Immature natural killer cell (primary cell): ENCODE measurements at places on chromosomes 2 and 18. TPM values are rescaled to one million over a fixed set of nuclear protein-coding genes. Genes with fewer than 3 reads are reported as not detected.
A peak's percentile ranks its signal among the peaks of the same experiment; 100 is the strongest.

ADRA2B gene
- polyA plus RNA-seq, result not detected

AQP4 gene
- not detected for polyA plus RNA-seq

SPP2 gene
- polyA plus RNA-seq, result not detected

ANKRD30B gene
- polyA plus RNA-seq, result not detected

- peak overlapping the region; percentile 28 for H3K27ac ChIP-seq
- no peaks in the 10 kb centered on the region for H3K36me3 ChIP-seq
- peaks cover 53% of the 10 kb centered on the region for H3K27me3 ChIP-seq
- DNase-seq, result peak; percentile 9
- peaks cover 33% of the 10 kb centered on the region for H3K4me1 ChIP-seq
- H3K4me3 ChIP-seq, result peak overlapping the region; percentile 84
Observed at GRCh38 chr2:70887550-70888246, 48.0 kb upstream of the ATP6V1B1 start.

TCF23 gene
- polyA plus RNA-seq, result not detected

ALPI gene
- polyA plus RNA-seq, result not detected

DNA sequence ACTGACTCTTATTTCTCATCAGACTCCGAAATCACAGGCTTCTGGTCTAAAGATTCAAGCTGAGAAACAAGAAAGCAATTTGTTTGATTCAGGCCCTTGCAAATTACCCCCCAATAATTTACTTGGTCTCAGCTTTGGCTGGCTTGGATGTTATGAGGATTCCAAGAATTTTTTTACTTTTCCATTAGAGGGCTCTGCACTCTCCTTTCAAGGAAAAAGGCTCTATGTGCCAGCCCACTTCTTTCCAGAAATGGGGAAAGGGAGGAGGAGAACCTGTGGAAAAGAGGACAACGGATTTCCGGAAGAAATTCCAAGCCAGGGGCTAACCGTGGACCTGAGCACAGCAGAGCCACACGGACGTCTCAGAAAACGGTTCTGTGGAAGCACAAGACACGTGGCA is 44.4 kb downstream of the BCL11A start:
- H3K27ac ChIP-seq, result no peak overlapping the region
- H3K4me3 ChIP-seq, result no peak overlapping the region
- DNase-seq, result no peak
- no peaks in the 10 kb centered on the region for H3K36me3 ChIP-seq
- peaks cover 4% of the 10 kb centered on the region for H3K27me3 ChIP-seq

- no peak overlapping the region for H3K4me3 ChIP-seq
- H3K4me1 ChIP-seq, result peaks cover 5% of the 10 kb centered on the region
- DNase-seq, result no peak
- H3K27me3 ChIP-seq, result peaks cover 3% of the 10 kb centered on the region
- H3K36me3 ChIP-seq, result no peaks in the 10 kb centered on the region
Observed at GRCh38 chr18:48729404-48729803, 190.6 kb downstream of the CTIF start.

DNA sequence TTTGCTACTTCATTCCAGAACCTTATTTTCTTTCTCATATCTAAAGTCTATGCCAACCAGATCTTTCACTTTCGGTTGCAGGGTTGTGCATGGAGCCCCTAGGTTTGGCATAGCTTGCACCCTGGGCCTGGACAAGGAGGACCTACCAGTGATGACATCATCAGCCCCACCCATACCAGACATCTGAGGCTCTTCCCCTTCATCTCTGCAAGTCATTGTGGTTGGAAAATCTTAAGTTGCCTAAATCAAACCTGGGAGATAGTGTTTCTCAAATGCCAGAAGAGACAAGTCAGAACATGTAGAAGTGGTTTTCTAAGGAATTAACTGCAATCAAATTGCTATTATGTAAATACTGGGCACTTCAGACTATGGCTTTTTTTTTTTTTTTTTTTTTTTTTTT is 363.3 kb downstream of the ZNF516 start:
- H3K4me1 ChIP-seq, result no peaks in the 10 kb centered on the region
- H3K36me3 ChIP-seq, result peaks cover 3% of the 10 kb centered on the region
- H3K4me3 ChIP-seq, result no peak overlapping the region
- H3K27me3 ChIP-seq, result no peaks in the 10 kb centered on the region
- no peak for DNase-seq

GAL3ST2 gene
- not detected for polyA plus RNA-seq

SCN7A gene
- not detected for polyA plus RNA-seq

- H3K27ac ChIP-seq, result no peak overlapping the region
- peaks cover under 1% of the 10 kb centered on the region for H3K27me3 ChIP-seq
- no peak overlapping the region for H3K4me3 ChIP-seq
- peaks cover 3% of the 10 kb centered on the region for H3K4me1 ChIP-seq
- no peak for DNase-seq
Observed at GRCh38 chr2:168884975-168885374, 5.3 kb downstream of the SPC25 start.

COL4A3 gene
- polyA plus RNA-seq, result not detected

GULP1 gene
- polyA plus RNA-seq, result not detected

DSC3 gene
- polyA plus RNA-seq, result not detected

AQP12A gene
- not detected for polyA plus RNA-seq

DNA sequence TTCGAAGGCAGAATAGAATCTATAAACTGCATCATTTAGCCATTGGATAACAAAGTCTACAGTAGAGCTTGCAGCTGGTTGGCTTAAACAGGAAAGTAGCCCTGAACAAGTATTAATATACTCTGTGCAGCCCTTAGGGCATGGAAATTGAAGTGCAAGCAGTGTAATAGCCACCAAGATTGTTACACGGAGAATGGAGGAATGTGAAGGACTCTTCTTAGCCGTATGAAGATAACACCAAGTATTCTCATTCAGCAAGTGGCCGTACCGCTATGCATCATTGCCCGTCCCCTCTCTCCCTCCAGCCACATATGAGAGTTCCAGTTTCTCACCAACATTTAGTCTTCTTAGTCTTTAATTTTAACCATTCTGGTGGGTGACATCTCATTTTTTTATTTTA is 40.5 kb downstream of the ANKRD12 start:
- H3K36me3 ChIP-seq, result no peaks in the 10 kb centered on the region
- peaks cover 5% of the 10 kb centered on the region for H3K27me3 ChIP-seq
- no peak overlapping the region for H3K4me3 ChIP-seq
- H3K27ac ChIP-seq, result no peak overlapping the region
- no peak for DNase-seq

DNA sequence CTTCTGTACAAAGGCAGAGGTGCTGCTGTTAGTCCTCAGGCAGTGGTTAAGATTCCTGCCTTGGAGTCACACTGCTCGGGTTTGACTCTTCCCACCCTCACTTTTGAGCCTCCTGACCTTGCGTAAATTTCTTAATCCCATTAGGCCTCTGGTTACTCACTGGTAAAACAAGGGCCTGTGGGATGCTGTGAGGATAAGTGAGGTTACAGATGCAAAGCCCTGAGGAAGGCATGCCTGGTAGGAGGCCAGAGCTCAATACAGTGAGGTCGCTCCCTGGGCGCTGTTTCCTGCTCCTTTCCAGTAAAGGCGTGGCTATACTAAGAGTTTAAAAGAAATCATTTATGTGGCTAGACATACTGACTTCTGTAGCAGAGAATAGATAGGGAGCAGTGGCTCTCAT is 127.5 kb upstream of the TMEM200C start:
- no peak overlapping the region for H3K27ac ChIP-seq
- H3K4me3 ChIP-seq, result no peak overlapping the region
- DNase-seq, result no peak
- H3K4me1 ChIP-seq, result peaks cover 36% of the 10 kb centered on the region
- peaks cover 10% of the 10 kb centered on the region for H3K27me3 ChIP-seq

GRCh38 chr2:56682397-56682760 is 498.6 kb downstream of the CCDC85A start:
- no peak overlapping the region for H3K27ac ChIP-seq
- no peaks in the 10 kb centered on the region for H3K4me1 ChIP-seq
- no peak for DNase-seq

DNA sequence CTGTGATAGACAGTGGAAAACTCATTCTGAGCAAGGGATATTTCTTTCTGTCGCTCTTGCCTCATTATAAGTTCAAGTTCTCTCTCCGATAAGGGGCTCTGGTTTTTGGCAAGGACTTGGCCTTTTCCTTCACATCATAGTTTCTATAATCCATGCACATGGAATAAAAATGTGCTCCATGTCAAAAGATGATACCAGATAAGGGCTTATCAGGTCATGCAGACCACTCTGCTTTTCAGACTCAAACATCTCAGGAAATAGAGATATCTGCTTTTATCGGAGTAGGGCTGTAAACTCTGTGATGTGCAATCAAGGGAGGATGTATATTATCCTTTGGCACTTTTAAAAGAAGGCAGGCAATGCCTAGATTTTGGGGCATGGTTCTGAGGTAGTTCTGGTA is 45.0 kb upstream of the DARS1 start:
- H3K27ac ChIP-seq, result no peak overlapping the region
- H3K4me3 ChIP-seq, result no peak overlapping the region
- peaks cover 5% of the 10 kb centered on the region for H3K4me1 ChIP-seq
- H3K27me3 ChIP-seq, result peaks cover 2% of the 10 kb centered on the region
- no peaks in the 10 kb centered on the region for H3K36me3 ChIP-seq

RBM44 gene
- not detected for polyA plus RNA-seq

DNA sequence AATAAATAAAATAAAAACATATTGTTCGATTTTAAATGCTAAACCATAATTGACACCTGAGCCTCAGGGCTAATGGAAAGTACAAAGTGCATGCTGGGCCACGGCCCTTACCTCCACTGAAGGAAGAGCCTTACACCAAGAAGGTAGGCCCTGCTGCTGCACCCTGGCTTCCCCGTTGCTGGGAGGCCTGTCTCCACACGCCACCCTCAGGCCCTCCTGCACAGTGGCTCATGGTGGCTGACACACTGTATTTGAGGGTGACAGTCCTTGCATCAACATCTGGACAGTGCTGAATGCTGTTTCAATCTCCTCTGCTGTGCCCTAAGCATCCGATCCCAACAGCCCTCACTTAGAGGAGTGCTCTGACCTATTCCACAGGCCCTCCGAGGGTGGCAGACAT is 39.3 kb upstream of the EDAR start:
- peaks cover 8% of the 10 kb centered on the region for H3K27me3 ChIP-seq
- H3K4me1 ChIP-seq, result peaks cover 26% of the 10 kb centered on the region
- no peak overlapping the region for H3K27ac ChIP-seq
- no peaks in the 10 kb centered on the region for H3K36me3 ChIP-seq
- no peak overlapping the region for H3K4me3 ChIP-seq

DNA sequence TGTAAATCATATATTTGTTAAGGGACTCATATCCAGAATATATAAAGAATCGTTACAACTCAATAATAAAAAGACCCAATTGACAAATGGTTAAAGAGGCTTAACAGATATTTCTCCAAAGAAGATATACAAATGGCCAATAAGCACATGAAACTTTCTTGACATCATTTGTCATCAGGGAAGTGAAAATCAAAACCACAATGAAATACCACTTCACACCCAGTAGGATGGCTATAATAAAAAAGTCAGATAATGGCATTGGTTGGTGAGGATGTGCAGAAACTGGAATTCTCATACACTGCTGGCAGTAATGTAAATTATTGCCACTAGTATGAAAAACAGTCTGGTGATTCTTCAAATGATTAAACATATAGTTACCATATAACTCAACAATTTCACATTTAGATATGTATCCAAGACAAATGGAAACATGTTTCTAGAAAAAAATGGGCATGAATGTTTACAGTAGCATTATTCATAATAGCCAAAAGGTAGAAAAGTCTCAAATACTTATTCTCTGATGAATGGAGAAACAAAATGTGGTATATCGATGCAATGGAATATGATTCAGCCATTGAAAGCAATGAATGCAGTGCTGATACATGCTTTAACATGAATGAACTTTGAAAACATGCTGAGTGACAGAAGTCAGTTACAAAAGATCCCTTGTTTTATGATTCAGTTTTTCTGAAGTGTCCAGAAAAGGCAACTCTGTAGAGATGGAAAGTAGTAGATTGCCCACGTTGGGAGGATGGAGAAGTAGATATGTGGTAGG is 304.6 kb upstream of the ZEB2 start:
- peaks cover 2% of the 10 kb centered on the region for H3K27me3 ChIP-seq
- no peak for DNase-seq
- no peak overlapping the region for H3K4me3 ChIP-seq
- peaks cover 8% of the 10 kb centered on the region for H3K36me3 ChIP-seq
- H3K27ac ChIP-seq, result no peak overlapping the region
- no peaks in the 10 kb centered on the region for H3K4me1 ChIP-seq

DNA sequence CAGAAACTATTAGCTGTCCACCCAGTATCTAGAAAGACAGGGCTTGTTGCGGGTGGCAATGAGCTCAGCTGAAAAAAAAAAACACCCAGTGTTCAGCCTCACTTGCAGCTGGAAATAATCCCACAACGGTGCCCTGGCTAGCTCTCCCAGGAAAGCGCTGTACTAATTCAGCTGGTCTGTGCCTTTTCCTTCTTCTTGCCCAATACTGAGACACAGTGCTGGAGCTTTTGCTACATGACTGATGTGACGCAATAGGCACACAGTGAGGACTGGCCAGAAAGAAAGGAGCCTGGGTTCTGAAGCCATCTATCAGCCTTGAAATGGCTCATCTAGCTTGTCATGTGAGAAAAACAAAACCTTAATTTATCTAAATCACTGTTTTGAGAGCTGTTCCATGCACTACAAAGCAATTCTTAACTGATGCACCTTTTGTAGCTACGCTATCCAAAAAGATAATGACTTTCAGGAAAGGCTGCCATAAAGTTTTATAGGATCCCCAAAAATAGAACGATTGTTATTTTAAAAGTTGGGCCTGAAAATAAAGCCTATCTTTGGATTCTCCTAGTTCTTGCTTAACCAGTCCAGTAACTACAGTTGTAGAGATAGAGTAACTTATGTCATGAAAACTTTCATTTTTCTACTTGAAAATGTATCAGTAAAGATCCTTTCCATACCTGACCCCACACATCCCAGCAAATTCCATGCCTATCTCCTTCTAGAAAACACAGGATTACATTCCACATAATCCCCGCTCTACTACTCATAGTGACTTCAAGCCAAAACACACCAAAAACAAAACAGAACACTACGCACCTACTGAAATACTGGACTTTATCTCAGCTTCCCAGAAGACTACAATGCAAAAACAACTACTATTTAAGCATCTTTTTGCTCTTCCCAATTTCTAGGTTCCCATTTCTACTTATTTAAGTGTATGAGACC is 15.9 kb downstream of the KIDINS220 start:
- no peaks in the 10 kb centered on the region for H3K27me3 ChIP-seq
- no peak overlapping the region for H3K4me3 ChIP-seq
- H3K36me3 ChIP-seq, result peaks cover 12% of the 10 kb centered on the region

DNA sequence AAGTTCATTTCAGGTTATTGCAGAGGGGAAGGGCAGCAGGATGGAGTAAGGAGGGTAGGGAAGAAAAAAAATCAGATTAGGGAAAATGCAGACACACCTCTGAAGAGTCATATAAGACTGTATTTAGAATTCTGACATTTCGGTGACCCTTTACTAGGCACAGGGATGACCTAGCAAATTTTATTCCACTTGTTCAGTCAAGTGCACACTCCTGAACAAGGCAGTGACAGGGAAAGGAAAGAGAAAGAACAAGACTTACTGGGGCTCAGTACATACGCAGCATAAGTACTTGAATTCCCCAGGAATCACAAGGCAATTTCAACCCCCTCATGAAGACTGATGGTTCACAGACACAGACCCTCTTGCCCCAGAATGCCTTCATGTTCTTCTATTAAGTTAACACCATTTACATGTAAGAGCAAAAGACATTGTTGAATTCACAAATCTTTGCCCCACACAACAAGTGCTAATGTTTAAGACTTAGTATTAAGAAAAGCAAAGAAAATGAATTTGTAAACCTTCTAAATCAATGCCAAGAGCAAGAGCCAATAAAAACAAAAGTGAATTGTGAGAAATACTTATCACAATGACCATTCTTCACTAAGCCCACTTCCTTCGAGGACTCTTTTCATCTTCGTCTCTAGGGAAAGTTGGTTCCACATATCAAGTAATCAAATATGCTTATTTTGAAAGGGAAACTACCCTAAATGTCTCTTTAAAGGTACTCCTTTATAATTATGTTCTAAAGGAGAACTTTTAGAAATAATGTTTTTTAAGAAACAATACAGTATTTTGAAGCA is 47.0 kb downstream of the COBLL1 start:
- no peak overlapping the region for H3K27ac ChIP-seq
- no peak for DNase-seq
- H3K4me1 ChIP-seq, result no peaks in the 10 kb centered on the region
- no peaks in the 10 kb centered on the region for H3K27me3 ChIP-seq
- no peaks in the 10 kb centered on the region for H3K36me3 ChIP-seq
